ENCODE measurements at places on chromosomes 13 and 19. TPM values are rescaled to one million over a fixed set of nuclear protein-coding genes. Genes with fewer than 3 reads are reported as not detected.

PTPRS gene
- total RNA-seq, result not detected

RAB3A gene
- 5.3 TPM for total RNA-seq

CEBPA gene
- total RNA-seq, result 0.18 TPM

EID2 gene
- 14.8 TPM for total RNA-seq

SLC7A10 gene
- not detected for total RNA-seq

KLF16 gene
- 24.6 TPM for total RNA-seq

DPF1 gene
- total RNA-seq, result 0.40 TPM

KLC3 gene
- total RNA-seq, result not detected
